GM12865 (cell line): ENCODE measurements at places on chromosomes 4 and X.

- no peak for DNase-seq
These were observed 34.7 kb downstream of the SH3RF1 start for GRCh38 chr4:169236078-169236477.

DNA sequence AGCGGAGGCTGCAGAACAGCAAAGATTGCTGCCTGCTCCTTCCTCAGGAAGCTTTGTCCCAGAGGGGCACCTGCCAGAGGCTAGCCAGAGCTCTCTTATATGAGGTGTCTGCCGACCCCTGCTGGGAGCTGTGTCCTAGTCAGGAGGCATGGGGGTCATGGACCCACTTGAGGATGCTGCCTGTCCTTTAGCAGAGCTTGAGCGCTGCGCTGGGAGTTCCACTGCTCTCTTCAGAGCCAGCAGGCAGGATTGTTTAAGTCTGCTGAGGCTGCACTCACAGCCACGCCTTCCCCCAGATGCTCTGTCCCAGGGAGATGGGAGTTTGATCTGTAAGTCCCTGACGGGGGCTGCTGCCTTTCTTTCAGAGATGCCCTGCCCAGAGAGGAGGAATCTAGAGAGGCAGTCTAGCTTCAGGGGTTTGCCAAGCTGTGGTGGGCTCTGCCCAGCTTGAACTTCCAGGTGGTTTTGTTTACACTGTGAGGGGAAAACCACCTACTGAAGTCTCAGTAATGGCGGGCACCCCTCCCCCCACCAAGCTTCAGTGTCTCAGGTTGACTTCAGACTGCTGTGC lies 10.9 kb downstream of the DCK start:
- peak; percentile 78 for DNase-seq

DNA sequence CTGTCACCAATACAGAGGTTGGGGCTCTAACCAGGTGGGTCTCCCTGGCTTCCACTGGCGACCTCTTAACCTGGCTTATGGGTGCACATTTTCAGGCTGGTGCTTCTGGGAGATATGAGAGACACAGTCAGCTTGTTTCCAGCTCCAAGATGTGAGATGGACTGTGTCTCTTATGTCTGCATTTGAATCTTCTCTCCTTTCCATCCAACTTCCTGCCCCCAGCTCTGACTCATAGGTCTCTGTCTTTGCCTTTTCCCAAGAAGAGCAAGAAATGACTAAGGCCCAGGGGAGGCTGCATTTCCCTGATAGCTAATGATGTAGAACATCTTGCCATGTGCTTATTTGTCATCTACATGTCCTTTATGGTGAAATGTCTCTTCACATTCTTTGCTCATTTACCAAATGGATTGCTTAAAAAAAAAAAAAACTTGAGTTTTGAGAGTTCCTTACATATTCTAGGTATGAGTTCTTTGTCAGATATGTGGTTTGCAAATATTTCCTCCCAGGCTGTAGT lies 3.2 kb upstream of the UXT start:
- DNase-seq: no peak

GRCh38 chr4:178356725-178357124 lies 914.5 kb upstream of the AGA start:
- DNase-seq: no peak

DNA sequence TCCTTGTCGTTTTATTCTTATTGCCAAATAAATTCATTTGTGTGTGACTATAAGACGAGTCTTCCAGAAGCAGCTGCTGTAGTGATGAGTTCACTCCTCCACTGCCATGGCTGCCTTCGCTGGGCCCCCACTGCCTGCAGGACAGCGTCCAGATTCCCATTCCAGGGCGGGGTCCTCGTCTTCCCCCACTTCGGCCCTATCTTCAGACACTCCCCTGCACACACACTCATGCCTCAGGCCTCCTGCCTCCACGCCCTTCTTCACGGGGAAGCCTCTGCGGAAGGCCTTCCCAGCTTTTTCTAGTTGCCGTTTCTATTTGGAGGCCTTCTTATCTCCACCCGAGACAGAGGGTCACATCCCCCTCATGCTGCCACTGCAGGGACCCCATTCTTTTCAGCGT lies 80.4 kb downstream of the SHROOM2 start:
- no peak for DNase-seq

DNA sequence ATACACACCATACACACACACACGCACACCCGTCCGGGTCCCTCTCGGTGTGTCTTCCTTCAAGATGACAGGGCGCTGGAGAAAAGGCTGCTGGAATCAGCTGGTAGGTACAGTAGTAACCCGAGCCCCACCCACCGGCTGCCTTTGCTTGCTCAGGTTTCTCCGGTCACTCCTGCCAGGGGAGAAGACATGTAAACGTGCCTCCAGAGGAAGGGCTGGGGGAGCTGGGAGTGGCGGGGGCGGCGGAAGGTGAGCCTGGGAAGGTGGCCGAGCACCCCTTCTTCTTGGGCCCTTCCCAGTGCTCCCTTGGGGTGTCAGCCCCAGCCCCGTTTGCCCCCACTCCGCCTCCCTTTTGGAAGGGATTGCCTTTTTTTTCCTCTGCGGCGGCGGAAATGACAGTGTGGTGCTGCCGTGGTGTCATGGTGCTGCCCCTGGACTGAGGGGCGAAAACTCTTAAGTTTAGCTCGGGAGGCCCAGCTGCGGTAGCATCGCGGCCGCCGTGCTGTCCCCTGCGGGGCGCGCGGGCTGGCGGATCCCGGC lies at the start of gene MID2:
TSS of gene MID2 (plus strand) at position 169 of the 540 bp plus-strand sequence. CDS start 561 bp downstream, outside the sequence.
- peak; percentile 16 for DNase-seq

GRCh38 chrX:21952624-21953023 lies 12.1 kb downstream of the SMS start:
- DNase-seq: no peak

DNA sequence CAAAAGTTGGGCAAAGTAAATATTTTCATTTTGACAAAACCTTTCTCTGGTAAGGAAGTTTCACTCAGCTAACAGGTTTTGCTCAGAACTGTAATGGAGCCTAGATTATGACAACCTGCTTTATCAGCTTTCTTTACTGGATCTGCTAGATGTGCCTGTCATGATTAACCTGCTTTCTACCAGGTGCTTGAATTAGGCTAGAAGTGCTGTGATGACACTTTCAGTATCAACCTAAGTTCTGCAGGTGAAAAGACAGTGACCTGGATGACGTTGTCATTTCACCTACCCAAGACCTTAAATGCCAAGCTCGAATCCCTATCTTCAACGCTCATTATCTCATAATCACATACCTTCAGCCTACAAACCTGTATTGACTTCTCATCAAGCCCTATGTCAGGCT lies 1.5 kb upstream of the FAAH2 start:
- no peak for DNase-seq

DNA sequence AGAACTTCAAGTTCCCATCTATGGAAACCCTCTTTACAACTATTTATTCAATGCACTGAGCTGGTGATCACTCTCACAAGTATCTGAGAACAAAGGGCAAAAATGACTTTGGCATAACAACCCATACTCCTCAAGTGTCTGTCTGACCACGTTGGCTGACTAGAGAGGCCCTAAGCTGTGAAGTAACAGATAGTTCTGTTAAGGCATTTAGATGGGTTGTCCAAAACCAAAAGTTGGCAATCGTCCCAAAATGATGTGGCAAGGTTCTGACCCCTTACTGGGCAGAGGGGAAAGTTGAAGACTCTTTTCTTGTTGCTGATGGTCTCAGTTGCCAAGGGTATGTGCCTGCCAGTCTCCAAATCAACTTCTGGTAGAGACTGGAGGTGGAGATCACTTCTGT lies 524.8 kb downstream of the PPARGC1A start:
- no peak for DNase-seq

GRCh38 chr4:47071901-47072341 lies 40.6 kb downstream of the GABRB1 start:
- DNase-seq: no peak

DNA sequence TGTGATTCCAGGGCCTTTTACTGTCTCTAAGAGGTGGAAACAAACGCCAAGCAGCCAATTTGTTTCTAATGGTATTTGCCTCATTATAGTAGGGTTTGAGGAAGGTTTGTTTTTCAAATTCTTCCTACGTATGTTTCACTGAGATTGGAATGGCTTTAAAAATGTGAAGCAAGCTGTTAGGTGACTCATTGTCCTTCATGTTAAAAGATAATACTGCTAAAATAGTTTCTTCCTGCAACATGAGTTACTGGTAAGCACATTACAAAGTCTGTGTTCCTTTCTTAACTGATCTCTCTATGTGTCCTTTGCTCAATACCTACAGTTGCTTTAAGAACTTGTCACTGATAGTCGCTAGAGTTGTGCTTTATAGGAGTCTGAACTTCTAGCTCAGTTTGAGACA lies 1183.9 kb downstream of the RPA4 start:
- DNase-seq: no peak

DNA sequence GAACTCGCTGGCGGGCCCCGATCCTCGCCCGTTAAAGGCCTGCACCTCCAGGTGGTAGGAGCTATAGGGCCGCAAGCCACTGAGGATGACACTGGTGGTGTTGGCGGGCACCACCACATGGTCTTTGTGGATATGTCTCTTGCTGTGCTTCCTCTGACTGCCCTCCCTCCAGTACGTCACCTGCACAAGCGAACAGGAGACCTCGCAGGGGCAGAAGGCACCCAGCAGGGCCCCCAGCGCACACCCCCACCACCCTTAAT lies 20.7 kb downstream of the L1CAM start:
- DNase-seq: no peak

- no peak for DNase-seq
These were observed 120.4 kb downstream of the GATB start for GRCh38 chr4:151640381-151640780.

- no peak for DNase-seq
These were observed 750.1 kb upstream of the ADGRL3 start for GRCh38 chr4:60450054-60450453.

- DNase-seq: no peak
These were observed at the start of gene CITED1 for GRCh38 chrX:72305286-72306084. TSS of gene CITED1 (minus strand) at chrX:72305914. CDS start at chrX:72302869, 3,045 bp downstream.

DNA sequence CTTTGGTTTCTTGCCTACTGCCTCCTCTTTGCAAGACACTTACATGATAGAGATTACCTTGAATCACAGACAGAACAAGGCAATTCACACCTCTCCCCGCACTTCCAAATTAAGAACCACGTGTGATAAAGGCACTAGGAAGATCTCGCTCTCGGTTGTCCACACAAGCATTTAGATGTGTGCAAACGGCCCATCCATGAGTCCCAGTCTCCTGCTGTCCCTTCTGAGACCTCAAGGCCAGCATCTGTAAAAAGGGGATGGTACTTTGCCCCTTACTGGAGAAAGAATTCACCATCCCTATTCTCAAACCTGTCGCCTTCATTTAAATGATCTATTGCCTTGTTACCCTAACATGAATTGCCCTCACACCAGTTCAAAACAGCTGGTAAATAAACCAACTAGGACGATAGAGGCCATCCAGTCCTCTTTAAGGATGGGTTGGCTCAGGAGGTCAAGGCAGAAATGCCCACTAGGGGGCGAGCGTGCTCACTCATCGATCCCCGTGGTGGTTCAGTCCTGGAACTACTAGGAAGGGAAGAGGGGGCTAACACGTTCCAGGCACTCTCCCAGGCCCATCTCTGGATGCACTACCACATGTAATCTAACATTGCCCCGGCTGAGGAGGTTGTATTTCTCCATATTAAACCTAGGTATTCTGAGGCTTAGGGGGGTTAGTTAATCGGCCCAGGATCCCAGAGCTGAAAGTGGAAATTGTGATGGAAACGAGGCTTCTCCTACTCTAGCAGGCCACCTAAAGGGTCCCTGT lies 95.8 kb downstream of the DHX15 start:
- peak; percentile 70 for DNase-seq

DNA sequence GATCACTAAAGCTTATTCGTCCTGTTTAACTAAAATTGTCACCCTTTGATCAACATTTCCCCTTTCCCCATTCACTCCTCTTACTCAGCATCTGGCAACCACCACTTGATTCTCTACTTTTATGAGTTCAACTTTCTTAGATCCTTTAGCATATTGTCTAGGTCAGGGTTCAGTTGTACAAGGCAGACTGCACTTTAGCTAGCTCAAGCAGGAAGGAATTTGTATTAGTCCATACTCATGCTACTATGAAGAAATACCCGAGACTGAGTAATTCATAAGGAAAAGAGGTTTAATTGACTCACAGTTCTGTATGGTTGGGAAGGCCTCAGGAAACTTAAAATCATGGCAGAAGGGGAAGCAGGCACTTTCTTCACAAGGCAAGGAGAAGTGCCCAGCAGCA lies 44.3 kb downstream of the TASL start:
- no peak for DNase-seq

GRCh38 chr4:142840516-142841123 lies 5.5 kb downstream of the INPP4B start:
- DNase-seq: peak; percentile 21

DNA sequence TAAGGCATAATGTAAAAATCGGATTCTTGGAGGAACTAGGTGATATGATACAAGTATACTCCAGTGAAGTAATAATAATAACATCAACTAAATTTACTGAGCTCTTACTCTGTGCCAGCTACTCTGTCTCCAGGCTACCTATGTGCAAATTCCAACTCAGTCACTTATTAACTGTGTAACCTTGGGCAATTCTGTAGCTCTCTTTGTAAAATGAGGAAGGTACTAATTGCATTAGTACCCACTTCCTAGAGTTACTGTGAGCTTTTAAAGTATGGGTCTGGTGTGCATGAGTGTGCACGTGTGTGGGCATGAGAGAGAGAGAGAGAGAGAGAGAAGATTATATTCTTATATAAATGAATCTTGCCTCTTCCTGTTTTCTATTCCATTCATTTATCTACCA lies 169.9 kb downstream of the KCNIP4 start:
- DNase-seq: no peak

DNA sequence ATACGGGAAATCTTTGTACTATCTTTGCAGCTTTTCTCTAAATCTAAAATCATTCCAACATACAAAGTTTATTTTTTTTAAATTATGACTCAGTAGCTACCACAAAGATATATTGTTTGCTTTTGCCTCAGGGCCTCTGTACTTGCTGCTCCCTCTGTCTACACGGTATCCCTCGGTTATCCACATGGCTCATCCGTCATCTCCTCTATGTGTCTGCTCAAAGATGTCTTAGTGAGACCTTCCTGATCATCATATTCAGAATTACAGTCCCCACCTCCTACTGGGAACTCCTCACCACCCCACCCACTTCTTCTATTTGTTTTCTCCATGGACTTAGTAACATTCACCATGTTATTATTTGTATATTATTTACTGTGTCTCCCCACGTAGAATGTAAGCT lies 107.8 kb downstream of the PARM1 start:
- DNase-seq: no peak

DNA sequence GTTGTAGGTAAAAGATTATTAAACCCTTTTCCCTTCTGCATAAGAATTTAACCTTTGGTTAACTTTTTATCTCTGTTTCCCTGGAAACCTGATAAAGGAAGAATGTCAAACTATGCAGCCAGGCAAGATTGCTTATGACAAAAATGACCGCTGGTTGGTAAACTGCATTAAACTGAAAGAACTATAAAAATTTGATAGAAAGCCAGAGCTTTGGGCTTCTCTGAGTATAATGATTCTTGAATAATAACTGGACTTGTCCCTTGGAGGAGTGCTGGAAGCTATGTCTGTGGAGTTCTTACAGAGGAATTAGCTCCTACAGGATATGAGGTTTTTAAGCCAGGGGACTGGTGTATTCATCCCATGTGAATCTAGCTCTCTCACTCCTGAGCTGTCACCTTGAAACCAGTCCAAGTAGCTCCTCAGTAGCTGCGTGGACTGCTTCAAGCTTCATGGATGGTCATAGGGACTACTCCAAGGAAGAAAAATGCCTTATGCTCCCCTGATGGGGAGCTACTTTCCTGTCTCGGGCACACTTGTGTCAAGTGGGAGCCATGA lies 52.0 kb downstream of the RASL11B start:
- DNase-seq: no peak
